ENCODE measurements at places on chromosomes 2 and 18.
A peak's percentile ranks its signal among the peaks of the same experiment; 100 is the strongest.

DNA sequence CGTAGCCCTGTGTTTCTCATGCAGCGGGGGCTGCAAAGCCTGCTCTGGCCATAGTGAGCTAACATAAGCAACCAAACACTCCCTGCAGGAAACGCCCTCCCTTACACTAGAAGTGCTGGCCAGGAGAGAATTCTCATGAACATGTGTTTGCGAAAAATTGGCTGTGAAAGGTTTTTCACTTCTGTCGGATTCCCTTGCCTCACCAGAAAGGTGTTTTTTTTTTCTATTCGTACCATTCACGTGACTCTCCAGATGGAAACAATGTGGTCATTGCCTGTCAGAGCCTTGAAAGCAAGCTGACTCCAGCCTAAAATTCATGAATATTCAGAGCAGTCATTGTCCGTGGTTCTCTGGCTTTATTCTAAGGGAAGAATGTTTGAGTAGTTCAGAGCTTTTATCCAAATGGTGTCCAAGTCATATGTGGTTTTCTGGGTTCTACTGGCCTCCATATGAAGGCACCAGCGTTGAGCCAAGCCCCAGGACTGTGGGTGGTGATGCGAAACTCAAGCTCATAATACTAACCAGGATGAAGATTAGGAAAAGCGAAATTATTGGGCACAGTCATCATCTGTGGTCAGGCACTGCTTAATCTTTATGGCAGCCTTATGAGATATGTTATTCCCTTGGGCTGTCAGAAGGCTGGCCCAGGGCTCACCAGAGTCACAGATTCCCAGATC is 236.4 kb downstream of the ALPK2 start:
- no peak for DNase-seq

DNA sequence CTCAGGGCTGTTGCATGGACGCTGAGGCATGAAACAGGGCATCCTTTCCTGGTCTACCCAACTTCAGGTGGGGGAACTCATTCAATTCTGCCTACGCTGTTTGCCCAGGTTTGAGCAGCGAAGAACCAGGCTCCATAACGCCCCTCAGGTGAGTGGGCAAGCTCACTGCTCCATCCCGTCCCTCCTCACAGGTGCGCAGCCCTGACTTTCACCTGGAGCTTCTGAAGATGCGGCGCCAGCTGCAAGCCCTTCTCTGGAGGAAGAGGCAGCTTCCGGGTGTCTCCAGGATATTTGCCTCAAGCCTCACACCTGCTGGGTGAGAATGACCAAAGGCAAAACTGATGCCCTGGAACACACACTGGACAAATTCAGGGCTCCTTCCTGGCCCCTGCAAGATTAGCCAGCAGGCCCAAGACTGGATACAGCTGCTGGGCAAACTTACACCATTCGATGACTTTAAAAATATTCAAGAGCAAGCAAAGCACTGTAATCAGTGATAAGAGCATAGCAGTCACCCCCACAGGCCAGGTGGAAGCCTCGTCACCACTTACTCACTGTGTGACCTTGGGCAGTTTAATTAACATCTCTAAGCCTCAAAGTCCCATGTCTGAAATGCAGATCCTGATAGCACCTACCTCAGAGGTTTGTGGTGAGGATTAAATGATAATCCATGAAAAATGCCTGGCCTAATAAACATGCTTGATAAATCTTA is 97.7 kb downstream of the GYPC start:
- no peak for DNase-seq

- DNase-seq = no peak
Observed at GRCh38 chr2:141557329-141558095, 573.3 kb downstream of the LRP1B start.

DNA sequence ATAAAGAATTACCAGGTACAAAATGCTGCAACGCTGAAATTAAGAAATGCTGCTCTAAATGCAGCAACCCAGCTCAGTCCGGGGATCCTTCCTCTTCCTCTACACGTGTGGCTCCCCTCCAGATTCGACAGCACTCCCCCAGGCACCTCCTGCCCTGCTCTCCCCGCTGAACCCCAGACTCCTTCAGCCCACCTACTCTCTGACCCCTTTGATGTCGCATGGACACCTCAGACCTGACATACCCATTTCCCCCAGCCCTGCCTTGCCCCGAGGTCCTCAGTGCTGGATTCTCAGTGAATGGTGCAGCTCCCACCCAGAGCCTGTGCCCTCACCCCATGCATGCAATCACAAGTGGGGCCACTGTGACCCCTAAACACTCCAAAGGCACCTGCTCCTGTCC is 4.6 kb upstream of the ADRA2B start:
- DNase-seq = no peak

GRCh38 chr18:43592269-43592668 is 315.0 kb upstream of the SYT4 start:
- no peak for DNase-seq

DNA sequence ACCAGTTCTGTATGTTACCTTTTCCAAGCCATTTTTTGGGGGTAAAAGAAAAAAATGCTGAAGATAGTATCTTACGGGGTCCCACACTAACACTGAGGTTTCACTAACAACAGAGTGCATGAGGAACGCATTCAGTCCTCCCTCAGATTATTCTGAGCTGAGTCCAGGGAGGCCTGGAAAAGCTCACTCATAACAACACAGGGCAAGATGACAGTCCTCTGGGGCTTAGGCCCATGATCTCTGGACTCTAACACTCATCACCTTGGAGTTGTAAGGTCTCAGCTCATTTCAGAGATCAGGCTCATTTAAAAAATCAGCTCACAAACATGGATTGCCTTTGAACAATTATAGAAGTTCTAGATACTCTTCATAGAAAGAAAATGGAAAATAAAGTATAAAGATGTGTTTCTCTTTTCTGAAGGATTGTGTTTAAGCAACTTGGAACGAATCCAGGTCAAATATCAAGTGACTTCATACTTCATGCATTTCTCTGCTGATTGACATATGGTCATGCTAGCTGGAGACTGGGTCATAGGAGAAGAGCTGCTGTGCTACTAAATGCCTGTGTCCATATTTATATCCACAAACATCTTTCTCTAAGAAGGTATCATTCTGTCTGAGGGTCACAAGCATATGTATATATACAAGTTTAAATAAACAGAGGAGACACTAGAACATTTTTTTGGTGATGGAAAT is 265.8 kb downstream of the ALK start:
- no peak for DNase-seq

- DNase-seq = peak; percentile 50
Observed at GRCh38 chr2:64932371-64933216, 56.6 kb upstream of the SLC1A4 start.

DNA sequence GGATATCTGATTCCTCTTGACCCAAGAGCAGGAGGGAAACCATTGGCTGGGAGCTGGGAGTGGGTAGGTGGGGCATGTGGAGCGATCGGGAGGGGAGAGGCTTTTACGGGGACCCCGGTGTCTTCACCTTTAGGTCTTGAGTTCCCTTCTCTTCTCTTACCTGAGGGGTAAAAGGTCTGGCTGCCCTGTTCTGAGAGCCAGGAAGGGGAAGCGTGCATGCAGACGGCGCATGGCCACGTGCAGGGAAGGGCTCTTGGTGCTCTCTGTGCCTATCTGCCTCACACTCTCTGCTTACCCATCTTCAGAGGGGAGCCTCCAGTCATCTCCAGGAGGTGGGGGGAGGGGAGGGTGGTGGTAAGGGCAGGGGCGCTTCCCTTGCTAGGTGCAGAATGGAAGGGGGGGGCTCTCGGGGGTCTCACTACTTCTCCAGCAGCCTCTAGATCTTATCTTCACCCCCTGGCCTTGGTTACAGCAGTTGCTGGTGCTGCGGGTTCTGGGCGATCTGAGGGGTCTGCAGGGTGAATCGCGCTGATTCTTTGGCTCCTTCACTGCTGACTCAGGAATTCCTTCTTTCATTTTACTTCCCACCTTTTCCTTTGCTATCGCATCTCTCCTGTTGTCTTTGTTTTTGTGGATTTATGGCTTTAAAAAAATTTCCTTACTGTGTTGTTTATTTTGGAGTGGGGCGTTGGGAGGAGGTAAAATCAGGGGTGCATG is 225.8 kb upstream of the HS6ST1 start:
- DNase-seq = no peak

Measured in GM18507 (cell line).